ENCODE measurements at places on chromosomes 1 and 21.

GRCh38 chr1:99992760-99993467, 23.1 kb downstream of the SLC35A3 start:
- DNase-seq: no peak

DNA sequence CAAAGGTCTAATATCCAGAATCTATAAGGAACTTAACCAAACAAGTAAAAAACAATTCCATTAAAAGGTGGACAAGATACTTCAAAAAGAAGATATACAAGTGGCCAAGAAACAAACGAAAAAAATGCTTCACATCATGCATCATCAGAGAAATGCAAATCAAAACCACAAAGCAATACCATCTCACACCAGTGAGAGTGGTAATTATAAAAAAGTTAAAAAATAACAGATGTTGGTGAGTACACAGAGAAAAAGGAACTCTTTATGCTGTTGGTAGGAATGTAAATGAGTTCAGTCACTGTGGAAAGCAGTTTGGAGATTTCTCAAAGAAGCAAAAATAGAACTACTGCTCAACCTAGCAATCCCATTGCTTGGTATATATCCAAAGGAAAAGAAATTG, 218.6 kb downstream of the SLC44A5 start:
- no peak for DNase-seq

DNA sequence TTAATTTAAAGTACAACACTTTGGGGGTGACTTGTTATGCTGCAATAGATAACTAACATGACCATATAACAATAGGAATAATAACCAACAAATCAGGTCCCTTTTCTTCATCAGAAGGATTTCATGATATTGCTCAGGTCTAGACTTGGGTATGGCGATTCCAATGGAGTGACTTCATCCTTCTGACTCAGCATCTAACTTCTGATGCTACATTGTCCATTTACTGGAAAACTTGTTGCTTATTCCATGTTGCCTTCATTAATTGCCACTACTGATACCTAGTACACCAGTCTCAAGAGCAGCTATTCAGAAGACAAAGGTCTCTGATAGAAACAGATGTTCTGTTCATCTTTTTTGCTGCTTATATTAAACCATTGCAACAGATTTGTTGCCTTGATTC, 324.3 kb downstream of the TGFB2 start:
- DNase-seq: peak; percentile 60

GRCh38 chr1:21490774-21491487, 18.3 kb upstream of the ALPL start:
- peak; percentile 84 for DNase-seq

GRCh38 chr1:37438037-37438868, 36.1 kb upstream of the ZC3H12A start:
- no peak for DNase-seq

DNA sequence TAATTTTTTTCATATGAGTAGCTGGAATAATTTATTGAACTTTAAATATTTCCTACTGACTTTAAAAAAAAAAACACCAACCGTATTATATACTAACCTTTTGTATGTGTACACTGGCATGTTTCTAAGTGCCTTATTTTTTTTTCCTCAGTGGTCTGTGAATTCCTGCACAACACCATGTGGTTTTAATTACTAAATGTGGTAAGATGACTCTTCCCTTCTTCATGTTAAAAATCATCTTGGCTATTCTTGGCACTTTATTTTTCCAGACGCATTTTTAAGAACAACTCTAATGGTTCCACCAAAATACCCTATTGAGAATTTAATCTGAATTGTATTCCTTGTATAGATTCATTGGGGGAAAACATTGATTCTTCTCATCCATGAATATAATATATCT, 28.4 kb downstream of the PPP2R5A start:
- peak; percentile 88 for DNase-seq

DNA sequence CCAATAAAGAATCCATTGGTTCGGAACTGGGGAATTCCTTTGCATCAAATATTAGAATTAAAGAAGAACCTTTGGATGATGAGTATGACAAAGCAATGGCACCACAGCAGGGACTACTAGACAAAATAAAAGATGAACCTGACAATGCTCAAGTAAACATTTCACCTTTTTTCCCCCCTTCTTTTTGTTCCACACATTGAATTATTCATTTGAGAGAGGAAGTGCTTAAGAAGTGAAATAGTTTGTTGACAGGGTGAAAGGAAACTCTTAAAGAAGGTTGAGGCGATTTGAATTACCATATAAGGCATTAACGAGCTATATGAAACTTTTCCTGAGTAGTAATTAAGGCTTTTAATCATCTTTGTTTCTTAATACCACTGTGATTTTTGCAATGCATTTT, 93.1 kb downstream of the ZMYM4 start:
- DNase-seq: no peak

DNA sequence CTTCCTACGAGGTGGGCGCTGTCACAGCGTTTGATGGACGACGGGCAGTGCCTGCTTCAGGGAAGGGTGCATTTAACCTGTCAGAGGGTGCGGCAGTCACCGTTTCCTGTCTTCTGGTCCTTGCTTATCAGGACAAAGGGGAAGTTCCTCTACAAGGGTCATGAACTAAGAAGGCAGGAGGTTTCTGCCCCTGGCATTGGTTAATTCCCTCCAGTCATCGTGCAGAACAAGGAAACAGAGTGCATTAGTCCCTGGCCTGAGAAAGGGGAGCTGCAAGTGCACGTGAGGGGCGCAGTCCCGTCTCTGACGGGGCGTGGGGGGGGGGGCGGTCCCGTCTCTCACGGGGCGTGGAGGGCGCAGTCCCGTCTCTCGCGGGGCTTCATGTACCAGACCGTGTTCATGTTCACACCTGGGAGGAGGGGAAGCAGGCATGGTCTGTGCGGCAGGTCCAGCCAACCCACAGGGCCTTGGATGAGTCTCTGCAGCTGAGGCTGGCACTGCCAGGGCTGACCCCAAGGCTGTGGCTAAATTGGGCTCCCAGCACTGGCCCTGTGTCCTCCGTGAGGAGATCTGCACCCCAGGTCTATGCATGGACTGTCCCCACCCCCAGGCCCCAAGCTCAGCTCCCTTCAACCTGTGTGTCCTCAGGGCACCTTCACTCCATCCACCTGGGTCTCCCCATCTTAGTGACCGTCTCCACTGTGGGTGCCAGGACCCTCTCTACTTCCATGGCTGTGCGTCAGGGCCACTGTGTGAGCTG, 89.2 kb upstream of the COL6A1 start:
- DNase-seq: no peak

GRCh38 chr1:86183810-86184209, 27.2 kb upstream of the COL24A1 start:
- no peak for DNase-seq

GRCh38 chr1:233638513-233638912, 24.6 kb downstream of the KCNK1 start:
- DNase-seq: peak; percentile 20

DNA sequence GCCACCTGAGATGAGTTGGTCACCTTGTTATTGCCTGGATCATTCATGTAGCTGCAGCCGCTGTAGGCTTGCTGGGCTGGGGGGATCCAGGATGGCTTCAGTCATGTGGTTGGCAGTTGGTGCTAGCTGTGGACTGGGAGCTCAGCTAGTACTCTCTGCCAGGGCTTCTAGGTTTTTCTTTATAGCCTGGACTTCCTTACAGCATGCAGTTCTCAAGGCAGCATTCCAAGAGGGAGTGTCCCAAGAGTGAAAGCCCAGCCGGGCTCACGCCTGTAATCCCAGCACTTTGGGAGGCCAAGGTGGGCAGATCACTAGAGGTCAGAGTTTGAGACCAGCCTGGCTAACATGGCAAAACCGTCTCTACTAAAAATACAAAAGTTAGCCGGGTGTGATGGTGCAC, 23.7 kb upstream of the ACTL8 start:
- no peak for DNase-seq

DNA sequence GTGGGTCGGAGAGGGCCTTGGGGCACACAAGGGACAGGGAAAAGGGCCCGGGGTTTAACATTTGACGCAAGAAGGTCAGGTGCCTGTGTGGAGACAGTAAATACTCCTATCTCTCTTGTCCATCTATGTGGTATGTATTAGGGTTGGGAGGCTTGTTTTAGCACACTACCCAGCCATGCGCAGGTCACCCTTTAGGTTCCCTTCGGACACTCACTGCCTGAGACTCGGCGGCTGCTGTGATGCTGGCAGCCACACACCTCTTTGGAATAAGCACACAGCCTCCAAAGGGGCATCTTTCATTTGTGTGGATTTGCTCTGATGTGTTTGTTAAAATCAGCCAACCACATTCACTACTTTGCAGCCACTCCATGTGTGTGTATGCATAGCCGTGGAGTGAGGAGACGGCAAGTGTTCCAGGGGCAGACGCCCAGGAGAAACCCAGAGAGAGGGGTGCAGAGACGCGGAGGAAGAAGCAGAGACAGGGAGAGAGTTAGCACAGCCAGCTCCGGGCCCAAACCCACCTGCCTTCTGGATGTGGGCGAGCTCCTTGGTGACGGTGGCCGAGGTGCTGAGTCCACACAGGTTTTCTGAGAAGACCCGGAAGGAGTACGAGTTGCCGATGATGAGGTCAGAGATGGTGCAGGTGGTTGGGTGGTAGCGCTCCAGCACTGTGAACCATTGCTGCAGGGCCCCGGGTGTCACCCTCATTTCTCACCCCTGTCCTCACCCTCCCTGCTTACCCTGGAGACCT, 5.7 kb downstream of the MYBPH start:
- DNase-seq: no peak

GRCh38 chr1:179867493-179868330, 9.9 kb downstream of the TOR1AIP2 start:
- DNase-seq: peak; percentile 49

DNA sequence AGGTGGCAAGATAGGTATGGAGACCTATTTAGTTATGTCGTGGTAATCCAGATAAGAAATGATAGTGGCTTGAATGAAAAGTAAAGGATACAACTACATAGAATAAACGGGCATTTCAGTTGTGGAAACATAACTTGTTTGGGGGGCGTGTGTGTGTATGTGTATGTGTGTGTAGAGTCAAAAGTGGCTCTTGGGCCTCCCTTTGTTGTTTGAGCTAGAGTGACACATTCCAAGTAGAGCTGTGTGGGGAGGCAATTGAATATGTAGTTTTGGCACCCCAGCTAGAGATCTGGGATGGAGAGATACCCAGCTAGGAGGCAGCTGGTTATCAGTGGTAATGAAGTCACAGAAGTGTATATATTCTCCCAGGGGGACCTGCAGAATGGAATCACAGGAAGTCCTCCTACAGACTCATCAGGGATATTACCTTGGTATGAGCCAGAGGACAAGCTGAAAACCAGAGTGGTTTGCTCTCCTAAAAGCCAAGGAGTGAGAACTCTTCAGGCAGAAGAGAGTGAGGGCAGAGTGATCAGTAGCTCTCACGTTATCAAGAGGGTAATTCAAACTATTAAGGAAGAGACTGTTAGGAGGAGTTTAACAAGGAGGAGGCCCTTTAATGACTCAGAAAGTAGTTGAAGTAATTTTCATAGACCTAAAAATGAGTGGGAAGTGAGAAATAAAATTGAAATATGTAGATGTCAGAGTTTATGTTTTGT, 5.1 kb downstream of the CR1L start:
- no peak for DNase-seq

DNA sequence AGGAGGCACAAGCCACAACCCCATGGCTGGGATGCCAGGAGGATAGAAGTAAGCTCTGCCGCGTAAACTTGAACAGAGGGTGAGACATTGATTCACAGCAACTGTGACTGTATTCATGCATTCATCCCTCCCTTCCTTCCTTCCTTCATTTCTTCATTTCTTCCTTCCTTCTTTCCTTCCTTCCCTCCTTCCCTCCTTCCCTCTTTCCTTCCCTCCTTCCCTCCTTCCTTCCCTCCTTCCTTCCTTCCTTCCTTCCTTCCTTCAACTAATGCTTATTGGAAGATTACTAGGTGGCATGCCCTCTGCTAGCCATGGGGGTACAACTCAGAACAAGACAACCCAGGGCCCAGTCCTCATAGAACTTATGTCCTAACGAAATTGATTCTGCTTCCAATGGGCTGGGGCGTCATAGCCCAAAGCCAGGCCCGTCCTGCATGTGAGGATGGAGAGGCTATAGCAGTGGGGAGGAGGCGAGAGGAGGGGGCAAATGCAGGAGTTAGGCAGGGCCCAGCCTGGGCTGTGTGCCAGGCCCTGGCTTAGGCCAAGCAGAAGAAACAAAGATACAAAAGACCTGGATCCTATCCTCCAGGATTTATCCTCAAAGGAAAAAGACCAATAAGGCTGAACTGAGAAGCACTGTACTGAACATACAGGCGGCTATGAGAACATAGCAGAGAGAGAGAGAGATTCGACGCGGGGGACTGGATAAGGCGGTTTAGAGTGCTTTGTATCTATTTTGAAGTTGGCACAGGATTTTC, 24.4 kb upstream of the PAXBP1 start:
- DNase-seq: no peak

- DNase-seq: no peak
Measured at GRCh38 chr1:90798344-90798743, 81.2 kb upstream of the BARHL2 start.

GRCh38 chr1:108017698-108018097, 52.7 kb upstream of the VAV3 start:
- peak; percentile 45 for DNase-seq

DNA sequence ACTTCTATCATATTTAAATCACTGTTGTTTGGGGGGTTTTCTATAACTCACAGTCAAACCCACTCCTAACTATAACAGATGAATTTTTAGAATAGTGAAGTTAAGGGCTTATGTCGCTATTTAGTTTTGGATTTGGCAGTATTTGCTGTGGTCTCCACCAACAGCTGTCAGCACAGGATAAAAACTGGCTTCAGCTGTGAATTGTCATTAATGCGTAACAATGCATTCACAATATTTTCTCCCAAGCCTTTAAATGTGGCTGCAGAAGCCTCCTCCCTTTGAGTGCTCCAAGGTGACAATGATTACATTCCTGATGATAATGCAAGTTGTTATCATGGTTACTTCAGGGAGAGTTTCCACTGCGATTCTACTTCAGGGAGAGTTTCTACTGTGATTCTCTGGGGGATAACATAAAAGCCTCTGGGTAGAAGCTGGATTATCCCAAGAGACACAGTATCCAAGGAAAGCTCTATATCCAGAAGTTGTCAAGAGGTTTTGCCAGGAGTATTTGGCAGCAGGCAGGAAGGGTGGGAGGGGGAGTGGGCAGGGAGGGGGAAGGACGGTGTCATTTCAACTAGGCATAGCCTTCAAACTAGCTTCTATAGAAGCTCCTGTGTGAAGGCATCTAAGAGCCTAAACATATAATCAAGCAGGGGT, 14.9 kb upstream of the SMIM12 start:
- DNase-seq: no peak

GRCh38 chr1:158053276-158053675, 59.8 kb downstream of the KIRREL1 start:
- peak; percentile 35 for DNase-seq

DNA sequence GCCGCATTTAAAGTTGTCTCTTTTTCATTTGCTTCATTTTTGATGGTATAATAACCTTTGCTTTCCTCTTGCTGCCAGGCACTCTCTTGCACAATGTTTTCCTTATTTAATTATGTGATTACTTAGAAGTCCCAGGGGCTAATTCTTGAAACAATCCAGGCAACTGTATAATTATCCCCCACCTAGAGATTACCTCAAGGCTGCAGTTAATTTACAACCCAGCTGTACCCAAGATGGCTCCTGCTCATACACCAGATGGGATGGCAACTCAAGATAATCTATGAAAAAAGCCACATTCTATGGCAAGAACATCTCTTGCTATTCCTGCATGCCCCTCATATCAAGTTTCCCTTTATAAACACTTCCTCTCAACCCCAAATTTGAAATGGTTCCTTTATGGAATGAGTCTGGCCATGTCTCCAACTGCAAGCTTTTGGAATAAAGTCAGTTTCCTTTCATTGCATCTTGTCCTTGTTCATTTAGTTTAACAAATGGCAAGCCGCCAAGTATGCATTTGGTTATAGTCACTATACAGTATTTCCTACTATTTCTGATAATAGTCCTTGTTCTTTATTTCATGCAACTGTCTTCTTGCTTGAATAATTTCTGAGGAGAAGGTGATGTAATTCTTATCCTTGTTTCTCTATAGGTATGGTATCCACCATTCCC, 1042.6 kb downstream of the PLA2G4A start:
- no peak for DNase-seq

All from fibroblast of mammary gland (primary cell).